ENCODE measurements at places on chromosomes 6 and 20. TPM values are rescaled to one million over a fixed set of nuclear protein-coding genes. Genes with fewer than 3 reads are reported as not detected.

Gene LGSN
- total RNA-seq, result not detected

- no peak overlapping the region for H3K27ac ChIP-seq
- H3K27me3 ChIP-seq, result no peaks in the 10 kb centered on the region
- H3K4me3 ChIP-seq, result no peak overlapping the region
- no peak for DNase-seq
These were observed 55.4 kb upstream of the ERVFRD-1 start for GRCh38 chr6:11166948-11167347.

Gene SNX14
- 52.8 TPM for total RNA-seq

Gene TBX18
- 5.2 TPM for total RNA-seq

DNA sequence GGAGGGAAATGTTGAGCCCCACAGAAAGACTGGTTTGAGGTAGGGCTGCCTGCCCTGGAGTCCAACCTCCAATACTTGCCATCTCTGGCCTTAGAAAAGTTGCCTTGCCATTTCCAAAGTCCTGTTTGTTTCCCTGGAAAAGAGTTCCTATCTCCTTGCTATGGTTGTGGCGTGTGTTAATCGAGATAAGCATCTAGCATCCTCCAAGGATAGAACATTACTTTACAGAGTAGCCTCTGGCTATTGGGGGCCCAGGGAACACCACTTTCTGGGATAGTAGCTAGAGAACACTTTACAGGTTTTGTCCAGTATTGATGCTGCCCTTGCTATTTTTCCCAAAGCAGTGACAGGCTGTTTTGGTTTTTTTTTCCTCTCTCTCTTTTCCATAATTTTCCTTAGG lies 57.4 kb upstream of the SASH1 start:
- no peaks in the 10 kb centered on the region for H3K27me3 ChIP-seq
- no peak overlapping the region for H3K4me3 ChIP-seq
- DNase-seq, result no peak
- H3K4me1 ChIP-seq, result peaks cover 17% of the 10 kb centered on the region
- H3K27ac ChIP-seq, result no peak overlapping the region
- no peaks in the 10 kb centered on the region for H3K36me3 ChIP-seq

Gene ASIP
- total RNA-seq, result not detected

DNA sequence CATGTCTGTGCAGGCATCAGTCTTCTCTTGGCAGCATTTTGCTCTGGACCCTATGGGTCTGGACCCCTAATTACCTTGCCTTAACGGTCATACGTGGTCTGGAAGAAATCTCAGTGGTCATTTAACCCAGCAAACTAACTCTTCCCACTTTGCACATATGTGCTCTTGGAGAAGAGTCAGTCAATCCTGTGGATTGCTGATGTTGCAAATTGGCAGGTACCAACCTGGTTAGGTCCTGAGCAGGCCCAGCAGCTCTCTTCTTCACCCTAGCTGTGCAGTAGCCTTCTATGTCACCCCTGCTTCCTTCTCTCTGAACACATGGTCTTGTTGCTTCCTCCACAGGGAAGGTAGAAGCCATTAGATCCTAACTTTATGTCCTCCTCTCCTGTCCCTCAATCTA lies 1.6 kb downstream of the CEP43 start:
- no peaks in the 10 kb centered on the region for H3K36me3 ChIP-seq
- peaks cover 10% of the 10 kb centered on the region for H3K4me1 ChIP-seq
- H3K27ac ChIP-seq, result no peak overlapping the region
- no peak overlapping the region for H3K4me3 ChIP-seq
- no peak for DNase-seq

DNA sequence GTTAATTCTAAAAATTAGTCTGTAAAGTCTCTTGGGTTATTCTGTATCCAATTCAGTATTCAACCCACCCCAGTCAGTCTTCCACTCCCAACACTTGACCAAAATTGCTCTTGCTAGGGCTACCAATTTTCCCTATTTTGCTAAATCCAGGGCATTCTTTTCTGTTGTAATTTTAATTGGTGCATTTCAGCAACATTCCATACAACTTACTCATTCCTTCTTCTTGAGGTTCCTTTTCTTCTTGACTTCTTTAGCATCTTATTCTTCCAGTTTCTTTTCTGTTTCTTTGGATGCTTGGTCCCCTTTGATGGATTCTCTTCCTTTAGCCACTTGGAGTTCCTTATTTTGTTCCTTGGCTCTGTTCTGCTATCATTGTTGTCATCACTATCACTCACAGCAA lies 11.2 kb upstream of the GRM1 start:
- no peak for DNase-seq
- H3K36me3 ChIP-seq, result no peaks in the 10 kb centered on the region
- no peak overlapping the region for H3K4me3 ChIP-seq
- no peaks in the 10 kb centered on the region for H3K27me3 ChIP-seq

GRCh38 chr6:21560249-21560648 lies 33.3 kb upstream of the SOX4 start:
- H3K36me3 ChIP-seq, result no peaks in the 10 kb centered on the region
- no peaks in the 10 kb centered on the region for H3K27me3 ChIP-seq
- no peak overlapping the region for H3K4me3 ChIP-seq
- DNase-seq, result no peak

GRCh38 chr6:5471044-5471443 lies 209.7 kb downstream of the FARS2 start:
- H3K4me1 ChIP-seq, result peaks cover 7% of the 10 kb centered on the region
- no peaks in the 10 kb centered on the region for H3K36me3 ChIP-seq
- peak; percentile 73 for DNase-seq
- H3K27ac ChIP-seq, result no peak overlapping the region
- no peaks in the 10 kb centered on the region for H3K27me3 ChIP-seq
- H3K4me3 ChIP-seq, result no peak overlapping the region

GRCh38 chr6:108841377-108841855 lies 6.8 kb upstream of the ARMC2 start:
- peaks cover 19% of the 10 kb centered on the region for H3K27me3 ChIP-seq
- no peak overlapping the region for H3K27ac ChIP-seq
- no peak overlapping the region for H3K4me3 ChIP-seq
- no peaks in the 10 kb centered on the region for H3K36me3 ChIP-seq

Gene SIRPD
- not detected for total RNA-seq

Gene SLC22A16
- total RNA-seq, result not detected

Gene GLP1R
- 0.11 TPM for total RNA-seq

Gene TTLL9
- not detected for total RNA-seq

Data from cardiac muscle cell (in vitro differentiated cells and primary cell).